Body of pancreas (tissue), 4 donors: ENCODE measurements at places on chromosomes 4 and X. TPM values are rescaled to one million over a fixed set of nuclear protein-coding genes. Genes with fewer than 3 reads are reported as not detected.

Gene MAGEA6
- not detected for total RNA-seq

Gene BMX
- 0.52 TPM for total RNA-seq

Gene TLL1
- total RNA-seq, result 3.4 TPM

Gene AVPR2
- 0.66 TPM for total RNA-seq

Gene PLAC1
- not detected for total RNA-seq

Gene CENPVL2
- not detected for total RNA-seq

Gene MAGEA11
- total RNA-seq, result not detected

Gene SLC2A9
- total RNA-seq, result 8.6 TPM

Gene F9
- total RNA-seq, result not detected

Gene UGT2A1
- total RNA-seq, result not detected

Gene UGT8
- total RNA-seq, result 8.3 TPM

Gene FATE1
- total RNA-seq, result not detected

Gene TCEAL3
- total RNA-seq, result 21.8 TPM

DNA sequence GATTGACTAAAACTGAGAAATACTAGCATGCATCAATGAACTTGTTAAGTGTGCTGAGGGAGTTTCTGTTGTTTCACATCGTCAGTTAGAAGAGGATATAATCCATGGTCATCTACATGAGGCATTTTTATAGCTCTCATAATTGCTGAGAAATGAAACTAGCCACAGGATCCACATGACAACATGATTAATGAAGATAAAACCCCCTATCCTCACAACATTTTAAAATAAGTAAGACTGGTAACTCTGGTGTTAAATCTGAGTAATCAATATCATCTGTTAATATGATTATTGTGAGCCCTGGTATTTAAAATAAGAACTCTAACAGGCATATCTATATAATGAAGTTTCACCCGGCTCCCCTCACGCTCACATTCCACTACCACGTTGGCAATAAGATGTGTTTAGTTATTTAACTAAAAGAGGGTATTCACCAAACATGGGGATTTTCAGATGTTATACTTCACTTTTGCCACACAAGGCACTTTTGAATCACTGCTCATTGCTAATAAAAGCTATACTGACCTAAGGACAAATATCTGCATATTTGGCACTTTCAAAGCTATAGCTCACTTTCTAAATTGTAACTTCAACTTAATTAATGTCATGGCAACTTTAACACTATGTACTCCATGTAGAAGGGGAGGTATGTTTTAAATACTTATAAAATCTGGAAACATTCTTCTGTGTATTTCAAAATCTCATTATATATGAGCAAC is 6.7 kb downstream of the UNC5C start:
- DNase-seq, result no peak

DNA sequence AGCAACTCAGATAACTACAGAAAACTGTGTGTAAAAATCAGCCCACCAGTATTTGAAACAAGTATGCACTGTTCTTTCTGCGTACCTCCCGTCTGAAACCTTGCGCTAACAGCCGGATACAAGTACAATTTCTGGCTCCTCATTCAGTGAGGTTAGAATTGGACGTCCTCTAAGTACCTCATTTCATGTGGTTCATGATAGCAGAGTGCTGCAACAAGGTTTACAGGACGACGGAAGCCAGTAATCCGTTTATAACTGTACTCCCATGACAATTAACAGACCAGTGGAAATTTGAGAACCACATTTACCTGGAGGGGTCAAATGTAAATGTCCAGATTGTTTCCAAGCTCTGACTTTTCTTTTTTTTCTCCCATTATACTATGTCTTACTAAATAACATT is 52.9 kb upstream of the TENM3 start:
- DNase-seq, result no peak

DNA sequence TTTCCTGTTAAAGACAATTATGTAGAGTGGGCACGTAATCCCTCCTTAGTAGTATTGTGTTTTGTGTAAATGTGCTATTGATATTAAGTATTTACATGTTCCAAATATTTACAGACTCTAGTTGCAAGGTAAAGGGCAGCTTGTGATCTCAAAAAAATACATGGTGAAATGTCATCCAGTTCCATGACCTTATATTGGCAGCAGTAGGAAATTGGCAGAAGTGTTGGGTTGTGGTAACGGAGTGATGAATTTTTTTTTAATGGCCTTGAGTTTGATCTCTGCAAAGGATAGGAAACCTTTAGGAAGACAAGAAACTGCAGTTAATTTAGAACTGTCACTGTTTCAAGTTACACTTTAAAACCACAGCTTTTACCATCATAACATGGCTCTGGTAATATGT is 74.3 kb downstream of the NPNT start:
- DNase-seq, result no peak

GRCh38 chrX:151596282-151596681 is 32.8 kb downstream of the PASD1 start:
- DNase-seq, result no peak

- no peak for DNase-seq
Measured at GRCh38 chr4:81743731-81744435, 272.2 kb upstream of the RASGEF1B start.

DNA sequence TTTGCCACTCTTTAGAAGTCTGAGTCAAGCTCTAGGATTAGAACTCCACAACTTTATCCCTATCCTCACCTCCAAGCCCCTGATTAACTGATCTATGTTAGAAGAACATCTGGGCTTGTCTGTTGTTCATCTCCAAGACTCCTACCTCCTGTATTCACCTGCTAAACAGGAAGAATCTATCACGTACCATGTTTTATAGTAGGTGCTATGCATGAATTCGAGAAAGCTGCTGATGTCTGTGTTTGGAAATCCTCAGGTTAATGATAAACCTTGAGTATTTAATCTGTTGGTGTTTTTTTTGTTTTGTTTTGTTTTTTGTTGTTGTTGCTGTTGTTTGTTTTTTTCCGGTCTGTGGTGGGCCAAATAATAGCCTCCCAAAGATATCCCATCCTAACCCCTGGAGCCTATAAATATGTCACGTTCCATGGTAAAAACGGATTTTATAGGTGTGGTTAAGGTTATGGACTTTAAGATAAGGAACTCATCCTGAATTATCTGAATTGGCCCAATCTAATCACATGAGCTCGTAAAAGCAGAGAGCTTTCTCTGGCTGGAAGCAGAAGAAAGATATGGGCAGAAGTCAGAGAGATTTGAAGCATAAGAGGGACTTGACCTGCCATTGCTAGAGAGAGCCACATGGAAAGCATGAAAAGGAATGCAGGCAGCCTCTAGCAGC is 101.2 kb upstream of the DUSP21 start:
- DNase-seq, result no peak

DNA sequence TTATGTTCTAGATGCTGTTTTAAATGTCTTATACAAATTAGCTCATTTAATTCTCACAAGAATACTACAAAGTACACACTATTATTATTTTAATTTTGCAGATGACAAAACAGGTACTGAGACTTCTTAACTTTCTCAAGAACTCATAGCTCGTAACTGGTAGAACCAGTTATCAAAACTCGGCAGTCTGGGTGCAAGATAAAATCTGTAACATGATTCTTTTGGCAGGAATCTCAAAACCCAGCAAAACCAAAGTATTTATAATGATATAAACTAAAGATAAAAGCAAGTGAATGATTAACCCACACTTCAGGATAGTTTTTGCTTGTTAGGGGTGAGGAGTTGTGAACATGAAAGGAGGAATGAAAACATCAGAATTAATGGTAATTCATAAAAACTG is 27.6 kb downstream of the CLNK start:
- DNase-seq, result peak; percentile 19

- DNase-seq, result no peak
Measured at GRCh38 chr4:112031712-112032328, 113.4 kb upstream of the FAM241A start.

DNA sequence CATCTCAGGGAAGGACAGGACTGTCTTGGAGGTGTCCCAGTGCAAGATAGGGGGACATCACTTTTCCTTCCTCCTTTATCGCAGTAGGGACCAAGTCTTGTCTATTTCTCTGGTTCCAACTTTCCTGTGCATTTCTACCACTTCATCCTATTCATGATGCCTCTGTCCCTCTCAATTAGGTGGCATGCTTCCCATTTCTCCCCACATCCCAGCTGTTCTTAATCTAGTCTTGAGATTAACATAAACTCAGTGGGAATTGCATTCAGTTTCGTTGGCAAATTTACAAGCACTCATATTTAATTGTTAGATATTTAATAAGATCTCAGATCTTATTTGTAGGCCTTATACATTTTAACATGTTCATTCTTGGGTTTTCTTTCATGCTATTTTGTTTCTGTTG is 15.7 kb upstream of the ODAM start:
- no peak for DNase-seq

GRCh38 chrX:46687619-46688018 is 71.3 kb downstream of the SLC9A7 start:
- no peak for DNase-seq

DNA sequence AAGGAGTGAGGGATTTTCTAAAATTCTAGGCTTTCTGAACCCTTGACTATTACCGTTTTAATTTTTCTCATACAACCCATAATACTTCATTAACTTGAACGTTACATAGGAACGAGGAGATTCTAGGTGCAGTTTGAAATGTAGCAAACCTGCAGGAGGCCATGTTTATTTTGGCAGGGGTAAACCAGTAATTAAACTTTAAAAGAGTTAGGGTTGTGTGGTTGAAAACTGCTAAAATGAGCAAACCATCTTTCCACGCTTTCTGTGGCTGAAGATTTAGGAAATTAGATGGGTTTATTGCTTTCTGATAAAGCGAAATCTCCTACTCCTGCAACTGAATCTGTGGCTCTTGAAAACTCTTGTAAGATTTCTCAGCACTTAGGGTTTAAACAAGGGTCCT is 1.7 kb downstream of the PHEX start:
- no peak for DNase-seq

- peak; percentile 6 for DNase-seq
Measured at GRCh38 chr4:121898150-121898549, 27.9 kb upstream of the BBS7 start.

DNA sequence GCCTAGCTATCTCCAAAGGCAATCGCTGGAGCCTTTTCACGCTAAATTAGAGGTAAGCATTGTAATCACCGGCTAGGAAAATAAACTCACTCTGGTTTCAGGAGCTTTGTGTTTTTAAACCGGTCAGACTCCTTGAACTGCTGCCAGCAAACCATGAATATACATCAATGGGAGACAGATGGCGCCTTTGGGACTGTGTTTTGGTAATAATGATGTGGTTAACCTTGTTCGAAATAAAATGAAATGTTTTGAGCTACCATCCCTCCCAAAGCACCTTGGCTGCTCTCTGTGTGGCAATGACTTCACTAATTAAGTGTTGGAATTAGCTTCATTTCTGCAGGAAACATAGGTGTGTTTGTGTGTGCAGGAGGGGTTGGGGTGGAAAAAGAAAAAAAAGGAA is 65.3 kb downstream of the CLNK start:
- DNase-seq, result no peak

DNA sequence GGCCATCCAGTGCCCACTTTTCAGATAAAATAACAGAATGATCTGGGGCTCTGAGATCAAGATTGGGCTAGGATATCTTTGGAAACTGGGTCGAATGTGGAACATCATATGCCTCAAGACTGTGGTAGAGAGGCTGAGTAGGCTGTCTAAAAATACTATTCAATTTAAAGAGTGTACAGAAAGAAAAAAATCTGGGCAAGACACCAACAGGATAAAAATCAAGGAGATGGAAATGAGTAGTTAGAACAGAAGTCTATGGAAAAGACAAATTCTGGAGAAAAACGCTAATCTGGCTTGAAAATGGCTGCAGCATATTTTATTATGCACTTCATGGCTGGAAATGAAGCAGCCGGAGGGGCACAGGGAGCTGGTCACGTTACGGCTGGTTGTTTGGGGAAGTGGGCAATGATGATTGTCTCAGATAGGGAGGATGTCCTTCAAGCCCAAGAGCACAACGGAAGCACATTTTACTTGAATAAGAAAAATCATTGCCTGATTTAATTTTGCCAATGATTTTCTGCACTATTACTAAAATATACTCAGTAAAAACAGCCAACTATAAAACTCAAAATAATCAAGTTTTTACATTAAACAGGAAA is 27.1 kb upstream of the MAPK10 start:
- no peak for DNase-seq

GRCh38 chrX:18721683-18722499 is 14.4 kb downstream of the PPEF1 start:
- no peak for DNase-seq

DNA sequence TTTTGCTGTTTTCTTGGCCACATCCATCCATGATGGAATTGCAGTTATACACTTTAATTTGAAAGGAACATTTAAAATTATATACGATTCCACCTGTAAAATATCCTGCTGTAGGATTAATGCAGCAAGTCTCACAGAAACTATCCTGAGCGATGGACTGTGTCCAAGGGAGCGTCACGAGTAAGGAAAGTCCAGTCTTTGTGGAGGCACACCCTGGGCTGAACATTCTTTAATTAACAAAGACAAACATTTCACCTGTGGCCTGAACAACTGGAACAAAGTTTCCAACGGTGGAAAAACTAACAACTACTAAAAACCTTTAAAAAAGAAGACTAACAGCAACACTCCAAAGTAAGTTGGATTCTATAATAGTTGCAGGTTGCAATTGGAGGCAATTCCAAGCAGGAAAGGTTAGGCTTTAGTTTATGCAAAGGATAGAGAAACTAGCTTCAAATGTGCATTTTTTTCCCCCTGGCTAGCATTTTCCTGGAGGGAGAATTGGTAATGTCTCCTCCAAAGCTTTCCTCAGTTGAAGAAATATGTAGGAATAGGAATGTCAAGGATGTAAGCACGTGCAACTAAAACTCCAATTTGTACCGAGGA is 11.0 kb downstream of the EREG start:
- no peak for DNase-seq

DNA sequence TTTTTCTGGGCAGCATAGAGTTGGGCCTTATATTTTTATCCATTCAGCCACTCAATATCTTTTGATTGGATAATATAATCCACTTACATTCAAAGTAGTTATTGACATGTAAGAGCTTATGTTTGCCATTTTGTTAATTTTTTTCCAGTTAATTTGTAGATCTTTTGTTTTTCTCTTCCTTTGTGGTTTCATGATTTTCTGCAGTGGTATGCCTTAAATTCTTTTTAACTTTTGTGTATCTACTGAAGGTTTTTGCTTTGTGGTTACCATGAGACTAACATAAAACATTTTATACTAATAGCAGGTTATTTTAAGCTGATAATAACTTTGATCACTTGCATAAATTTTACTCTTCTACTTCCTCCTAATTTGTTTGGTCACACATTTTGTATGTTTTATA is 140.8 kb upstream of the GATB start:
- DNase-seq, result no peak

DNA sequence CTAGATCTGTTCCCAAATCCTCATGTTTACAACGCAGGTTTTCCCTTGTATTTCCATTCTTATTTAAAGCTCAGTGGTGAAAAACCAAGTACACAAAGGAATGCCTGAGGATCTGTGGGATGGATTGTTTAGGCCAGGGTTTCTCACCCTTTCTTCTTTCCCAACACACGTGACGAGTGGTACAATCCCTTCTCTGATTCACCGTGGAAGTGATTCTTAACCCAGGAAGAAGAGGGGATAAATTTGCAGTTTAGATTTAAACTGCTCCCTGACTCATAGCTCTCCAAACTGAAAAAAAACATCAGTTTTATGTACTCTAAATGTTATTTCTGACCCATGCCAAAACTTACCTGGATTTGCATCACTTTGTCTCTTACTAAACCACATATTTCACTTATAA is 17.0 kb downstream of the PAQR3 start:
- no peak for DNase-seq
